A549 (cell line): ENCODE measurements at places on chromosomes 7 and 10.

DNA sequence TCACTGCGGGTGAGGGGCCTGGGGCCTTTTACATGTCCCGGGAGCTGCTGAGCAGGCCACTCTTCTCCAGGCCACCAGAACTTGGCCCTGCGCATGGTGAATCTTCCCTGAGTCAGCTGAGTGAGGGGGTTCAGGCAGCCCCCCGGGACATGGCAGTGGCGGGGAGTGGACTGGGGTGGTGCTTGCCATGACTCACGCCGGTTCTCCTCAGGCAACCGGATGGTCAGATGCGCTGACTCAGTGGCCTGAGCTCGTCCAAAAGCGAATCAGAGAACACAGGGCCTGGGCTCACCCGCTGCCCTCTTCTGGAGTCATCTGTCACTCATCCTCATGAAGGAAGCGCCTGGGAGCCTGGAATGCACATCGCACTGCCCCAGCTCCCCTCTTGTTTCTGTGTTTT lies 33.5 kb downstream of the HTRA1 start:
- no peak for DNase-seq

- DNase-seq = no peak
Measured at GRCh38 chr10:27568196-27569175, 64.4 kb downstream of the RAB18 start.

GRCh38 chr7:1946025-1946772 lies 276.1 kb downstream of the ELFN1 start:
- DNase-seq = no peak

DNA sequence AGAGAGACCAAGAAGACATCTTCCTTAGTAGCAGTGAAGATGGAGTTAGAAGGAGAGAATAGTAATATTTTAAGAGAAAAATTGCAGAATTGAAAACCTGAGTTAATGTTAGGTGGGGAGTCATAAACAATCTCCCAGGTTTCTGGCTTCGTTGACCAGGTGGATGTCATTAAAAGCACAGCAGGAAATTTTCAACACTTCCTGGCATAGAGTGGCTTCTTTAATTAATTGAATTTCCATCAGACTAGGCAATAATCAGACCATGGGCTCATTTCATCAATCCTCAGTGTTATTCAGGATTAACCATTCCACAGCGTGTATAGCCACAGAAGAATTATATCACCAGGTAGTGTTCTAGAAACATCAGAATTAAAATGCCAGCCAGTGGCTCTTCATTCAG lies 268.2 kb downstream of the CCDC3 start:
- no peak for DNase-seq

DNA sequence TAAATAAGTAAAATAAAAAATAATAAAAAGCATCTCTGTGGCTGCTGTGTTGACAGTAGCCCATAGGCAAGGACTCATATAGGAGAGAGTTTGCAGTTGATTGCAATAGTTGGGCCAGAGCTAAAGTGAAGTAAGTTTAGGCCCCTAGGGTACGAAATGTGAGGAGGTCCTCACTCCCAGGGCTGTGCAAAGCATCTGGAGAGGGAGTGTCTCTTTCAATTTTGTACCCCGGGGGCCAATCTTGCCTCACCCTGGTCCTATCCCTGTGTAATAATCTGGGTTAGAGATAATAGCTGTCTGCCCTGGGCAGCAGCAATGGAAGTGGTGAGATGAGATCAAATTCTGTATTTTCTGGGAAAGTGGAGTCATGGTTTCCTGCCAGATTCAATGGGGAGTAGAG lies 365.7 kb downstream of the GATA3 start:
- DNase-seq = no peak

DNA sequence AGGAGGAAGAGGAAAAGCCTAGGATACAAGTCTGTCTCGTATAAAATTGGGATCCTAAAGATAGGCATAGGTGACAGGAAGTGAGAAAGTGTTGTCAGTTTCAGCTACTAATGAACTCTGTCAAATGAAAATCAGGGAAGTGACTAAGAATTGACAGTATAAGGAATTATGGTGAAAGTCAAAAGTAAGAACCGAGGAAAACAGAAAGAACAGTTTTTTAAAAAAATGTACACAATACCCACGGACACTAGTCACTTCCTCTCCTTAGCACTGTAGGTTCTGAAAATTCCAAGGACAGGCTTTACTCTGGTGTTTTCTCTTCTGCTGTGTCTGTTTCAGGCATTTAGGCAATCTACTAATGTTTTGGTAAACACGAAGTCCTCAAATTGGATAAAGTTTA lies 42.3 kb downstream of the ATAD1 start:
- no peak for DNase-seq

GRCh38 chr10:6692103-6692502 lies 112.0 kb upstream of the PRKCQ start:
- DNase-seq = no peak

GRCh38 chr7:101902680-101903514 lies 85.5 kb downstream of the CUX1 start:
- DNase-seq = no peak

GRCh38 chr10:61878740-61879068 lies 22.8 kb upstream of the ARID5B start:
- no peak for DNase-seq

- no peak for DNase-seq
Measured at GRCh38 chr10:86282664-86283465, 83.7 kb downstream of the GRID1 start.

- no peak for DNase-seq
Measured at GRCh38 chr10:131818510-131819234, 82.1 kb upstream of the PPP2R2D start.

DNA sequence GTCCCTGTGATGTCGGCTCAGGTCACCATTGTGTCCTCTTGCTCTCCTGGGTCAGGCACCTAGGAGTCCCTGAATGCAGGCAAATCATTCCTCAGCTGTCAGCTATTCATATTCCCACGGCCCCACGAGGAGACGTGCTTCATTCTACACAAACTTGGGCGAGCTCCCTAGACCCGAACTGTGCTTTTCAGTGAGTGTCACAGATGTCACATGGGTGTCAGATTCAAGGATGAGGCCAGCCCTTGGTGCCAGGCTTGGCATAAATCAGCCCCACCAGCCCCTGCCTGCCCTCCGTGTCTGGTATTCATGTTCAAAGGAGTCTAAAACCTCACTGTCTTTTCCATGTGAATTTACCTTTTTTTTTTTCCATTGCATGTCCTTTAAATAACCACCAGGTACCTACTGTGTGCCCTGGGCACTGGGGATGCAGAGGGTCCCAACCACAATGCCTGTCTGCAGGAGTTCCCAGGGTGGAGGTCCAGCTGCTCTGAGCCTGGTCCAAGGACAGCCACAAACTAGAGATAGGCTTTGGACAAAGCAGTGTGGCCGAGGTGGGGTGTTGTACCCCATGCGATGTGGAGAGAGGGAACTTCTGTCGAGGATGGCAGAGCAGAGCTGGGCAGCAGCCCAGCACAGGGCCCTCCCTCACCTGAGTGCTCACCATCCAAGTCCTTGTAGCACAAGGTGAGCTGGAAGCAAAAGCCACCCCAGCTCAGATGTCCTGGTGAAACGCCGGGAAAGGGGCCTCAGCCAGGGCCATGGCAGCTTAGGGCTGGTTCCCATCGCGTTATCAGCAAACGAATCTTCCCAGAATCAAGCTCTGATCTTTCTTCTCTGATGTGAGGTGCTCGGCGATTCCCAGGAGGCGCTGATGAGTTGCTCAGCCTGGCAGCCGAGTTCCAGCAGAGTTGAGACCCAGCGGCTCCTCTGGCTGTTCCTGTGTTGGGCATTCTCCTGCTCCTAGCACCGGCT lies 611.9 kb downstream of the PTPRN2 start:
- no peak for DNase-seq

GRCh38 chr10:49610114-49610457 lies at the start of gene SLC18A3:
Gene SLC18A3 (plus strand): TSS chr10:49610310. CDS start chr10:49610741, 431 bp downstream.
- no peak for DNase-seq
